Stromal cell of bone marrow (primary cell): ENCODE measurements at places on chromosomes 1 and 21.
A peak's percentile ranks its signal among the peaks of the same experiment; 100 is the strongest.

- DNase-seq: peak; percentile 66
Observed at GRCh38 chr1:206590025-206590758, 22.1 kb downstream of the EIF2D start.

GRCh38 chr1:110212169-110213142 is 2.3 kb downstream of the KCNC4 start:
- no peak for DNase-seq

DNA sequence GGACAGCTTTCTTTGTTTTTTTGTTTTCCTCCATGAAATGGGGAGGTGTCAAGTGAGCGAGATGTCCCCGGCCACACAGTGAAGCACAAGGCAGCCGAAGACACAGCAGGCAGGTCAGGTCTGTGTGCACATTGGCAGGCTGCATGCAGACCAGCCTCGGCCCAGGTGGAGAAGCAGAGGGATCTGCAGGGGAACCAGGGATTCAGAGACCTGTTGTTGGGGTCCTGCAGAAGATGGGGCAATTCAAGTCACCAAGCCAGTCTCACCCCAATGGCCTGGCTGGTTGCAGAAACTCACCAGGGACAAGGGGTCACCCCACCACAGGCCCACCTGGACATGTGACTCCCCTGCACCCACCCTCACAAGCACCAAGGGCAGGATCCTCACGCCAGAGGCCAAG is 4.0 kb upstream of the ABCG1 start:
- DNase-seq: no peak

GRCh38 chr1:68188644-68189340 is 43.5 kb downstream of the WLS start:
- no peak for DNase-seq

GRCh38 chr1:228182296-228183030 is 16.9 kb downstream of the IBA57 start:
- no peak for DNase-seq

DNA sequence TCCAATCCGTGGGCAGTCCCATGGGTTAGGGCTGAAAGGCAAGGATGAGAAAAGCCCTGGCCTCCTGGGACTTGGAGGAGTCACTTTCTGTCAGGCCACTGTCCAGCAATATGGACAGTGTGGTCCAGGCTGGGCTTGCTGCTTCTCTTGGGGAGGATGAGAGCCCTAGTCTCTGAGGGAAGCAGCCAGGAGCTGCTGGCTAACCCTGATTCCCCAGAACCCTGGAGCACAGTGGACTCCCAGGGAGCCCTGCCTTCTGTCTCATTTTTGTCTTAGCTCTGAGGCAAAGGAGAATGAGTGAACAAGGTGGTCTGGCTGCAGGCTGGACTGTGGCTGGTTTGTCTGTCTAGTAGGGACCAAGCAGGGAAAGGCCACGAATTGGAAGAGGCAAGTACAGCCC is 23.8 kb upstream of the EDN2 start:
- no peak for DNase-seq

DNA sequence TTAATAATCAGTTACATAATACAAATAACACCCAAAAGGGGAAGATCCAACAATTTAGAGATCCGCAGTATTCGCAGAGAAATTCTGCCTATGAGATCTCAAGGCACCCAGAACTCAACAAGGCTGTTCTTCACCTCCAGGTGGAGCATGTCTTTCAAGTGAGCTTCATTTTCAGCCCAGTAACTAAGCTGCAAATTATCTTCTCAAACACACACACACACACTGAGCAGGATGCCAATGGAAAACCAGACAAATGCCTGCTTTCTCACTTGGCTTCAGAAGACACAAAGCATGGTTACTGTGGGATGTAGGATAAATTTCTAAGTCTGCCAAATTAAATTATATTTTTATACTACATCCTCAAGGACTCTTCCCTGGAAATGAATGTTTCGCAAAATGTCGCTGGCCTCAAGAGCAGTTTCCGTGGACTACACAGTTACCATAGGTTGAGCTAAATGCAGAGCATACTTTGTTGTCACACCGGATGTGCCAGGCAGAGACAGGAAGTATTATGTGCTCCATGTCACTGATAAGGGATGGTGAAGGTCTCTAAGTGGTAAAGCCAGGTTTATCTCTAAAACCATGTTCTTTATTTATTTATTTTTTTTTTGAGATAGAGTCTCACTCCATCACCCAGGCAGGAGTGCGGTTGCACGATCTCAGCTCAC is 30.3 kb downstream of the UBR4 start:
- no peak for DNase-seq

GRCh38 chr1:12715896-12716437 is at the start of gene AADACL3:
Gene AADACL3 (plus strand): TSS chr1:12716110. CDS start chr1:12716177, 67 bp downstream.
- DNase-seq: no peak

- no peak for DNase-seq
Observed at GRCh38 chr1:45585110-45585426, 1.2 kb downstream of the NASP start.

- no peak for DNase-seq
Observed at GRCh38 chr1:227887697-227888403, 59.9 kb downstream of the WNT9A start.

- no peak for DNase-seq
Observed at GRCh38 chr1:34190692-34191091, 14.0 kb downstream of the C1orf94 start.

DNA sequence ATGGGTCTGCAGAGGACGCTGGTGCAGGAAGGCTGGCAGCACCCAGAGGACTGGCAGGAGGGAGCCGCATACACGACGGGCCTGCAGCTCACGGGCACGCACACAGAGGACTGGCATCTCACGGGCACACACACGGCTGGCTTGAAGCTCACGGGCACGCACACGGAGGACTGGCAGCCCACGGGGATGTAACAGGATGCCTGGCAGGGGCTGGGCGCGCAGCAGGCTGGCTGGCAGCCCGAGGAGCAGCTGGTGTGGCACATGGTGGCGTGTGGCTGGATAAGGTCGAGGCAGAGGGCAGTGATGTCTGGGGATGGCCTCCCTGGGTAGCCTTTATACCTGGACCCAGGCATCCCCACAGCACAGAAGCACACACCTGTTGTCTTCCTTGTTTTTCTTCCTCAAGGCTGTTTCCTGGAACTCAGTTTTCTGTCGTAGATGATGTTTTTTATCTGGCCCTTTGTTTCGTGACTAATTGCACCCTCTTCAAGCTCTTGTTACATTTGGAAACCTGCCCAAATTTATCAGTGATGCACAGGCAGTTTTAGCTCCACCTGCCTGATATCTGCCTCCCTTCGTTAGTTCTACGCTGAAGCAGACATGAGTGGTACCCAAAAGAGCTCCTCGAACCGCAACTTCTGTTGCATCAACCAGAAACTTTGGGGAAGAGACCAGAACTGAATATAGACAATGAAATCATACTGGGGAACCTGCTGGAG is at the start of gene KRTAP12-1:
KRTAP12-1 (minus strand) TSS at position 303 of the 719 bp plus-strand sequence; CDS start at position 263, 40 bp downstream.
- DNase-seq: no peak

DNA sequence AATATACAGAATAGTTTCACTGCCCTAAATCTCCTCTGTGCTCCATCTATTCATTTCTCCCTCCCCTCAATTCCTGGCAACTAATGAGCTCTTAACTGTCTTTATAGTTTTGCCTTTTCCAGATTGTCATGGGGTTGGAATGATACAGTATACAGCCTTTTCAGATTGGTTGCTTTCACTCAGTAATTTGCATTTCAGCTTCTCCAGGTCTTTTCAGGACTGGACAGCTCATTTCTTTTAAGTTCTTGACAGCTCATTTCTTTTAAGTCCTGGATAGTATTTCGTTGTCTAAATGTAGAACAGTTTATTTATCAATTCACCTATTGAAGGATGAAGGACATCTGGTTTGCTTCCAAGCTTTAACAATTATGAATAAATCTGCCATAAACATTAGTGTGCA is 22.6 kb downstream of the KRTAP21-3 start:
- no peak for DNase-seq

DNA sequence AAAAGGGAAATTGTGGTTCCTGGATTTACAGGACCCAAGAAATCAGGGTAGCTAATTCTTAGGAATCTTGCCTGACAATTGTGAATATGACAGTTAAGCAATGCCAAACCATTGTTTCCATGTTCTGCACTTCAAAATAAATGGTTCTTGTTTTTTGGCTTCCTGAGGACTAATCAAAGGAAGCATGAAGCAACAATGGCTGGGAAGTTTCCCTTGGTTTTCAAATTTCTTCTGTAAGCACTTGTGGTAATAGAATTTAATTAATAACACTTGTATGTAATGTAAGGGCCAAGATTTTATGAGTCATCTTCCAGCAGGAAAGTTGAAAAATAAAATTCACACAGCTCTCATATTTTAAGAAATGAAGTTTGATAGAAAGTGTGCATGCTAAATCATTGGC is 31.7 kb downstream of the JAM2 start:
- DNase-seq: peak; percentile 63

GRCh38 chr1:64900916-64901315 is 65.4 kb downstream of the JAK1 start:
- DNase-seq: no peak

GRCh38 chr1:245604979-245605378 is 450.2 kb downstream of the KIF26B start:
- no peak for DNase-seq

DNA sequence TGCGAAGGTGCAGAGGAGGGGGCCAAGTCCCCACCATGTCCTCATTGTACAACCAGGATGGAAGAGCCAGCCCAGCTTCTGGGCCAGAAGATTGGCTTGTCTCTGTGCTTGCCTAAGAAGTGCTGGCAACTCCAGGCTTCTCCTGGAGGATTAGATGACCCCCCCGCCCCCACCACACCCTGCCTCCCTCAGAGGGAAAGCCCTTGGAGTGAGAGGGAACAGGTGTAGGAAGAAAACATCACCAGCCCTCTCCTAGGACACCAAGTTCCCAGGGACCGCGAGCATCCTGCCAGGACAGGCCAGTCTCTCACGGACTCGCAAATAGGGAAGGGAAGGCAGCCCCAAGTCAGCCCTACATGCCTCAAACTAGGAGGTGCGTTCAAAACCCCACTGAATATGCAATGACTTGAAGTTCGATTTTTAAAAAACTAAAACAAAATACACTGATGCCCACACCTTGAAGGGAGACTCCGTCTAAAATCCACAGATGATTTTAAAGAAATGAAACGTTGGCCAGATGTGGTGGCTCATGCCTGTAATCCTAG is 20.7 kb upstream of the SLC25A33 start:
- no peak for DNase-seq

- no peak for DNase-seq
Observed at GRCh38 chr1:168581817-168582572, 5.6 kb downstream of the XCL1 start.

DNA sequence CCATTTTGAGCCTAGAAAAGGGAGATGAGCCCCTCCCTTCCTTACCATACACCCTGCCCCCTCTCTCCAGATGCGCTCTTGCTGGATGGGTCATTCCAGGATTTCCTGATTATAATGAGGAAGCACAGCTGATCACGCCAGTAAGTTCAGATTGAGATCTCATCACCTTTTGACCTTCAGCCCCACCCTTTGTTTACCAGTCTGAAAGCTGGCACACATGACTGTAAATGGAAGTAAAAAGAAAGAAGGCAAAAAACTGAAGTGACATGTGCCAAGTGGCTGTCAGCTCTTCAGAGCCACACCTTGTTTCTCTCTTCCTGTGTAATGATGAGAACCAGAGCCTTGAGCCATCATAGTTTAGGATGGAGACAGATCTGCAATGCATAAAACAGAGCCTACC is 27.9 kb downstream of the S1PR1 start:
- DNase-seq: no peak

DNA sequence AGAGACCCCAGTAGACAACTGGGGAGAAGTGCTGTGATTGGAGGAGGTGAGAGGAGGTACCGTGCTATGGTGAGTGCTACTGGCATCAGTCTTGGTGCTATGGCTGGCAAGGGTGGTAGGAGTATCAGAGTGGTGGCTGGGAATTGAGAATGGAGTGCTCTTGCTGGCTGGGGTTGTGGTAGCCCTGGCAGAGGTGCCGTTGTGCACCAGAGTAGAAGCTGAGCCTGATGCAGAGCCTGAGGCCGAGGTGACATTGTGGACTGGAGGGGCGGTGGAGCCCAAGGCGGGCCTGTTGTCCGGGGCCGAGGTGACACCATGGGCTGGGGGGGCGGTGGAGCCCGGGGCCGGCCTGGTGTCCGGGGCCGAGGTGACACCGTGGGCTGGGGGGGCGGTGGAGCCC is 14.6 kb downstream of the TRIM46 start:
- DNase-seq: no peak

DNA sequence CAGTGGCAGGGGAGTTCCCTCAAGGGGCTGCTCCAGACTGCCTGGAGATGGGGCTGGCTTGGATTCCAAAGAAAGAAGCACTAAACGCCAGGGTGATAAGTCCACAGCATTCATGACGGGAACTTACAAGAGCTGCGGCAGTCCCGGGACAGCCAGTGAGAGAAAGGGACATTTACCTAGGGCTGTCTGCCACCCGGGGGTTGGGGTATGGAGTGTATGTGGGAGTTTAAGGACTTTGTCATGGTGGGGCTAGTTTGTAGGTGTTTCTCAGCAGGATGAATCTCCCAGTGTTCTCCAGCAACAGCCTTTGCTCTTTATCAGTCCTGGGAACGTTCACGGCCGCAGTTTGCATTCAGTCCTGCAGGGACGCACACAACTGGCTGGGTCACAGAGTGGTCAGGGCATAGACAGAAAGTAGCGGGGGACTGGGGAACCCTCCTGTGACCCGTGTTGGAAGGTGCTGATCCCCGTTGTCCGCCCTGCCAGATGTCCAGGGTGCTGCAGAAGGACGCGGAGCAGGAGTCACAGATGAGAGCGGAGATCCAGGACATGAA is 41.4 kb upstream of the HMGN1 start:
- no peak for DNase-seq

DNA sequence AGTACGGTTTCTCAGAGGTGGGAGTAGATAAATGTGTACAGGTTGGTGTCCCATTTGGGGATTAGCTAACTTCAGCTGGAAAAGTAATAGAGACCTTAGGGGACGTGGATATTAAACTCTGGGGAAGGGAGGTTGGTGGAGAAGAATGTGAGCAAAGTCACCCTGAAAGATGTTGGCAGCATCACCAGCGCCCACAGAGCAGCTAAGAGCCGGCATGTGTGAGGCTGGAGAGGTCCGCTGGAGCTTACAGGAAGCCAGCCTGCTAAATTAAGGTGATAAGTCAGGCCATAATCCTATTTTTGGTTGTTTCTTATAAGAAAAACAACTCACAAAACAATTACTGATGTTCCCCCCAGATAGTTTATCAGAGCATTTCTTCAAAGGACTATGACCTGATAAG is 12.2 kb downstream of the PTGFRN start:
- DNase-seq: no peak

DNA sequence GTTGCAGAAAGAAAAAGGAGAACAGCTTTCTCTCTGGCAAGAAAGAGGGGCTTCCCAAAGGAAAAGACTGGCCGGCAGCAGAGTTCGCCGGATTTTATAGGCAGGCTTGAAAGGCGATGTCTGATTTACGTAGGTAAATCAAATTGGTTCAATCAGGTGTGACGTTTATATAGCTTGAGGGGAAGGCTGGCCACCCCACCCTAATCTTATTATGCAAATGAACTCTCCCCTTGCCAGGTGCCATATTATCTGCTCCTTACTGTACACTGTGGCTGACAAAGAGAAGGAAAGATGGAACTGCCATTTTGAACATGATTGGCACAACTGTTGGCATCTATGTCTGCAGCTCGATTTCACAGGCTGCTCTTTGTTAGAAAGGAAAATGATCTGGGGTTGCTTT is 16.8 kb upstream of the INTS3 start:
- no peak for DNase-seq
